Stimulated activated CD8-positive, alpha-beta memory T cell treated with anti-CD3 and anti-CD28 coated beads, Interleukin-15, amount 100 ng/mL, for 24 hours (primary cell): ENCODE measurements at places on chromosomes 2 and 18.

GRCh38 chr2:36480028-36480427 is 117.9 kb downstream of the FEZ2 start:
- no peak for DNase-seq

GRCh38 chr2:195445639-195446038 is 211.4 kb upstream of the SLC39A10 start:
- no peak for DNase-seq

- no peak for DNase-seq
These were observed 122.1 kb upstream of the HS6ST1 start for GRCh38 chr2:128440666-128441340.

GRCh38 chr2:65276609-65277008 is 49.0 kb downstream of the ACTR2 start:
- DNase-seq: no peak

DNA sequence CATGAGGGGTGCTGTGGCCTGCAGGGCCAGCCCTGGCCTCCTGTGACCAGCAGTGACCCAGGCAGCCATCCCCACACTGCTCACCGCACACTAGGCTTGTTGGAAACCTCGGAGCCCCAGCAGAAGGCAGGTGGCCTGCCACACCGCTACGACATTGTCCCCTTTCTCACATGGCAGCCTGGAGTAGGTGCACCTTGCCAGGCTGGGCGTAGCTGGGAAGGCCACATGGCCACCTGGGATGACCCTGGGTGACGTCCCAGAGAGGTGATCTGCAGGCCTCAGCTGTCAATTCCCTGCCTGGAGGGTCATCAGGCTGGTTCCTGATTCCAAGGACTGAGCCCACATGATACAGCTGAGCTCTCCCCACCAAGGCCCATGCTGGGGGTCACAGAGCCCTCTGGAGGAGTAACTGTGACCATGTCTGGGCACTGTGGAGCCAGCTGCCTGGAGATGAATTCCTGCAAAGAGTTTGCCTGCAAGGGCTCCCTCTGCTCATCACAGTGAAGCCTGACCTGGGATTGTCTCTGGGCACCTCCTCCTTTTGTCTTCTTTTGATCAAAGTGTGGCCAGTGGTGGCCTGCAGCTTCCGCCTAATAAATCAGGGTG is 119.6 kb upstream of the OTOS start:
- DNase-seq: no peak

- no peak for DNase-seq
These were observed 37.7 kb downstream of the FOSL2 start for GRCh38 chr2:28430377-28430765.

DNA sequence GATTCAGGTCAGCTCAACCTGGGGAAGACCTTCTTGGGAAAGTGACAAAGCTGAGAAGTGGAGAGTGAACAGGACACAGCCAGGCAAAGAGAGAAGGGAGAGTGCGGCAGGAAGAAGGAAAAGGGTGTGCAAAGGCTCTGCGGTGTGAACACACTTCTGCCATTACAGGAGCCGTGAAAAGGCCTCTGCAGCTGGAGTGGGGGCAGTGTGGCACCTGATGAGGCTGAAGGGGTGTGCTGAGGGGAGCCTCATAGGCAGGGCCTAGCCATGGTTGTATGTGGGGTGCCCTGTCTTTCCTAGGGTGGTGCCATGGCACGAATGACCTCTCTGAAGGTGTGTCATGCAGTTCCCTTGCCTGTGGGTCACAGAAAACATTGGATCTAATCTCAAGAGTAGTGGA is 347.6 kb downstream of the CYRIA start:
- DNase-seq: no peak

DNA sequence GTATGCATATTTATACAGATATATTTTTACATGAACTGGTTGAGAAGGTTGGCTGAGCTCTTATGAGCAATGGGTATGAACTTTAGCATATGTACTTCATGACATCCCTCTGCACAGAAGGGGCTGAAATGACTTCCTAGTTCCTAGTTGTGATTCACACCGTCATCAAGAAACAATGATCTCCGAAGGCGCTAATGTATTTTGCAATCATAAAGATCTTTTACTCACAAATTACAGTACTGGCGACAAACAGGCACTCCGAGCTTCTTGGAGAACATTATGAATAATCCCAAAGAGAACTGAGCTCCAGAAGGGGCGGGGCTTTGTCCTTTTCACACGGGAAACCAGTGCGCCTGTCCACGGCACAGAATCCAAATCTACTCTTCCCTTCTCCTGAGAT is 18.1 kb downstream of the BCL2 start:
- no peak for DNase-seq

- DNase-seq: no peak
These were observed 62.6 kb downstream of the ARHGEF4 start for GRCh38 chr2:130899306-130899705.

DNA sequence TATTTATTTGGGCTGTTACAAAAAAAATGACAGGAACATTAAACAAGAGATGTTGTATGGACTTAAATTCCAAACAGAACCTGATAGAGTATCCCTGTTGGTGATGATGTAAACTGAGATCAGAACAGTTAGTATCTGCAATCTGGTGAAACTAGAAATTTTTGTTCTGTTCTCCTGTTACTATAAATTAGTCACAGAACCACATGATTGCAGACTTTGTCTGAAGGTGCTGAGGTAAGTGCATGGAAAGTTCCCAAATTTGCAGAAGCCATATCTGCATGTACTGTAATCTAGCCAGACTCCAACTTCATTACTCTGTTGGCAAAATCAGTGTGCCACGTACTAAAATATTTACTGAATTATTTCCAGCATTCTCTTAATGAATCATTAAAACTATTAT is 516.3 kb upstream of the FSIP2 start:
- DNase-seq: no peak

DNA sequence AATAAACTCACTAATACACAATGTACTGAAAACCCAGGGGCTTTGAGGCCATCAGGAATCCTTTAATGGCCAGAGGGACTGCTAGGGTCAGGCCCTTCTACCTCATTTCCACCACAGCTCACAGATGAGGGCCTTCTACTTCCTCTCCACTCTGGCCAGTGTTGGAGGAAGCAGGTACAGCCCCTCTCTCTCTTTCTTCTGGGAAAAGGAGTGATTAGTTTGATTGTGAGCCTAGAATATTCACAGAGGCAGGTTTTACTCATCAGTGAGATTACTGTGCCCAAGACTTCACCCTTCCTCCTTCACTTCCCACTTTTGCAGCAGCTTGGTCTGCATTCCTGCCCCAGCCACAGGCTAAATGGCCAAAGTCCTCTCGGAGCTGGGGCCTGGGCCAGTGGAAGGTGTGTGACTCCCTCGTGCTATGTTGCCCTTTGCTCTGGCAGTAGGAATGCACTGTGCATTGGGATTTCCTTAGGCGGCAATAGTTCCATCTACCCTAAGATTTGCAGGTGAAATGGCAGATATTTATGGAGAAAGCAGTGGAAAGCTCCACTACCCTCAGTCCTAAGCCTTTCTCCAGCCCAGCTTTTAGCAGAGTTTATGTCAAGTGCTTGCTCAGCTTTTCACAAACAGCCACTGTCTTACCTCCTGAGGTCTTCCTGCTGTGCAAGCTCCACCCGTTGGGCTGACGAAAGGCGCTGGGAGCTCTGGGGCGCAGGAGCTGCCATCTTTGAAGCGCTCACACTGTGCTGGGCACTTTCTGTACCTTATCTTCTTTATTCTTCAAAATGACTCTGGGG is 36.2 kb upstream of the YES1 start:
- DNase-seq: no peak

GRCh38 chr2:209564816-209565215 is 141.0 kb downstream of the MAP2 start:
- no peak for DNase-seq

DNA sequence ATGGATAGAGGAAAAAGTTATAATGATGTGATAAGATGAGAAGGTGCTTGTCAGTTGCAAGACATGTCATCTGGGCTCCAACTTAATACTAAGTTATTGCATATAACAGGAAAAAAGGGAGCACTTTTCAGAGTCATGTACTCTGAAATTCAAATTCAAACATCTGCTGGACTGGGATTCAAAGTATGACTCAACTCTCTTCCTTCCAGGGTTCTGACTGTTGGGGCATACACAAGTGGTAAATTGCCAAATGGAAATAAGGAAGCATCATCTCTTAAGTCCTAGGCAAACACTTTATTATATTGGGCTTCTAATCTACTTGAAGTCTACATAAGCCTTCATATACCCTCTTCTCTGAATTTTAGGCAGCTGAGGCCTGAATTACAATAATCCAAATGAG is 44.9 kb downstream of the ZBTB14 start:
- no peak for DNase-seq

DNA sequence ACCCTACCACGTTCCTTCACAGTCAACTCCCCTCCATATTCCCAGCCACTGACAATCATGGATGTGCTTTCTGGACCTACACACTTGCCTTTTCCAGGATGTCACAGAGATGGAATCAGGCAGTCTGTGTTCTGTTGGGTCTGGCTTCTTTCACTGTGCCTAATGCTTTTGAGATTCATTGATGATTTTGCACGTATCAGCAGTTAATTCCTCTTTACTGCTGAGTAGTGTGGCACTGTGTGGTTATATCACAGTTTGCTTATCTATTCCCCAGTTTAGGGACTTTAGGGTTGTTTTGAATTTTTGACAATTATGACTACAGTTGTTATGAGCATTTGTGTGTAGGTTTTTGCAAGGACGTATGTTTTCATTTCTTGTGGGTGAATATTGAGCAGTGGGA is 191.7 kb downstream of the ACKR3 start:
- DNase-seq: no peak

DNA sequence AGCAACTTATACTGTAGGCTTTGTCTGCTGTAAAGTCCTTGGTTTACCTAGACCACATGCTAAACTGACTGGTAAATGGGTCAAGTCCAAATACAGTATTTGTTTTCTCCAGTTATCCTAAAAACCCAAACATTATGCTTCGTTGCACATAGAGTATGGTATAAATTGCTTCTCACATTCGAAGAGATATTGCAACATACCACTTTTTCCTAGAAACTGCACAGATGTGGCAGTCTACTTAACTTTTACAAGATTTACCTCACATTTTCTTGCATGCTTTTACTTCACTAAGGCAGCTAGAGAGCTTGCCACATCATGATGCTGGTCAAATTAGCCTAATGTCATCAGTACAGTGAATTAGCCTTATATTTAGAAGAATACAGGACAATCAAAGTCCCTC is 66.0 kb upstream of the SCN7A start:
- DNase-seq: no peak

- DNase-seq: no peak
These were observed 40.1 kb upstream of the CLASP1 start for GRCh38 chr2:121689356-121689755.

DNA sequence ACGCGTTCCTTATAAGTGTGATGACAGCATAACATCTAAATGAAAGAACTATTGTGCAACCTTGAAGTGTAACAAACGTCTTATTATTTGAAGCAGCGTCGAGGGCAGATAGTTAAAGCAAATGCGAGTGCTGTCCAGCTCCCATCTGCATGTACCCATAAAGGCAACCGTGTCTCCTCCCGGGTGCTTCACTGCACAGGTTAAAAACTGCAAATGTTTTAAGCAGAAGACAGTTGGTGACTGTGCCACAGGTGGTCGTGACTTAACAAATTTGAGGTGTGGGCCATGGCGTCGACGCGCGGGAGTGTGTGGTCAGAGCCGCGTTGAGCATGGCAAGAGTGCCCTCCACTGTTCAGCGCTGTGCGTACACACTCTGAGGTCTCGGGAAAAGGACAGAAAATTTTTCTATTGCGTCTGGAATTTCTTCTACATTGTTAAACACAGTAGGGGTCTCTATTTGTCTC is 6.4 kb downstream of the SALL3 start:
- no peak for DNase-seq

DNA sequence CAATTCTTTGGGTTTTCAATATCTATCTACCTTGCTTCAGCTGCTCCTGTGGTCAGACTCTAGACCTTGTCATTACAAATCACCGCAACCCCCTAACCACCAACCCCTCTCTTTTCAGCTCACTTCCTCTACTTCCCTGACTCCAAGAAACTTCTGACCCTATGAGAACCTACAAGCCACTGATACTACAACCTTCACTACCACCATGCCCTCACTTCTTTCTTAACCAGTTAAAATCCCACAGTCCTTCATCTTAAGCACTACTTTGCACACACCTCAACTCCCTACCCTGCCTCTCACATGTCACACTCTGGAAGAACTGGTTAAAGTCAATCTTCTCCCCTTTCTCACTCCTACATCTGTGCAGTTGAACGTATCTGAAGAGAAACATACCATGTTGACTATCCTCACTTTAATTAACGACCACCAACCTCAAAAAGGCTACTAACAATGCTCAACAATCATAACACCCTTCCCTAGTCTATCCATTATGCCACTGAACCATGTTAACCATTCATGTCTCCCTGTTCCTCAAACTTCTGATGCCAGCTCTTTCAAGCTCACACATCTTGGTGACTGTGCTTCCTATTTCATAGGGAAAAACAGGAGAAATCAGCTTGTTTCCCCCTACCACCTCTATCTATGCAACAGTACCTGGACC is 12.6 kb downstream of the EIF2AK3 start:
- DNase-seq: no peak

- no peak for DNase-seq
These were observed 79.8 kb downstream of the RHOB start for GRCh38 chr2:20526708-20527107.

GRCh38 chr18:67973916-67974315 is 457.4 kb upstream of the DSEL start:
- DNase-seq: no peak

GRCh38 chr2:32231959-32232358 is 32.7 kb downstream of the NLRC4 start:
- DNase-seq: no peak

- no peak for DNase-seq
These were observed 12.3 kb downstream of the YIPF4 start for GRCh38 chr2:32290000-32290339.

DNA sequence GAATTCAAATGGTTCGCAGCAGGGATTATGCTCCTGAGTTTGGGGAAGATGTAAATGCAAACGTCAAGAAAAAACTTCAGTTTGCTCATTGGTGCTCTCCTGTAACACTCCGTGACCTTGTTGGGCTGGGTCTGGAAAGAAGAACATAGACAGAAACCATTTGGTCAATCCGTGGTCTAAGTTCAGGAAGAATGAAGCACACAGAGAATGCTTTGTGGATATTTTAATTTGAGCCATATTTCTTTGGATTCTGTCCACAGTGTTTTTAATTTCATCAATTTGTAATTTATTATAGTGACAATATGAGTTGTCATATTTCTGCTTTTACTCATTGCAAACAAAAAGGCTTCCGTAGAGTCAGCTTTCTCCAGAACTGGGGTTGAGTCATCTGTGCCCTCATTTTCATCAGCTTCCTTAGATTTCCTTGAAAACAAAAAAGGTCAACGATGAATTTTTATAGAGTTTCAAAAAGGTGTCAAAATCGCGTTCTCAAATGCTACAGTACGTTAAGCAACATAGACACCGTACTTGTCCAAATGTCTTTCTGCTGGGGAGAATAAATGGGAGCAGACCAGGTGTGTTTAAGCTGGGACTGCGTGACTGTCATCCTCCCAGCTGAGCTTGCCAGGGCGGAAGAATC is 606.4 kb downstream of the RNF144A start:
- no peak for DNase-seq
